Brain pericyte (primary cell): ENCODE measurements at places on chromosomes 1 and 21.

- DNase-seq: no peak
Observed at GRCh38 chr1:54699936-54700525, 15.6 kb upstream of the TTC4 start.

DNA sequence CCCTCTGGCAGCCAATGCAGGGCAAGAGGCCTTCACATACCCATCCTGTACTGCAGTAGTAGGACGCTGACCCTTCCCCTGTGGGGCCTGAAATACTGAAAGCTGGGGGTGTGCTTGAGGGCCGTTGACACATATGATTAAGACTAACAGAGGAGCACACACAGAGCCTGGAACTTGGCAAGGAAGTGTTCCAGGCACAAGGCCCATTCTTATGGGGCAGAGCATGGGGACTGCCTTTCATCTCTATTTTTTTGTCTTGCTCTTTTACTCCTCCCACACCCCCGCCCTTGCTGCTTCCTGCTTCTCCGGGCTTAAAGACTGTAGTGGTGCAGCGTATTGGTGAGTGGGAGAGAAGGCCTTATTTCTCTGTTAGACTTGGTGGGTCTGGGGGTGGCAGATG, 137.4 kb downstream of the BACH1 start:
- DNase-seq: no peak

- no peak for DNase-seq
Observed at GRCh38 chr1:116772648-116773045, 18.4 kb downstream of the CD2 start.

GRCh38 chr1:228358039-228358763, 48.4 kb downstream of the TRIM11 start:
- no peak for DNase-seq

DNA sequence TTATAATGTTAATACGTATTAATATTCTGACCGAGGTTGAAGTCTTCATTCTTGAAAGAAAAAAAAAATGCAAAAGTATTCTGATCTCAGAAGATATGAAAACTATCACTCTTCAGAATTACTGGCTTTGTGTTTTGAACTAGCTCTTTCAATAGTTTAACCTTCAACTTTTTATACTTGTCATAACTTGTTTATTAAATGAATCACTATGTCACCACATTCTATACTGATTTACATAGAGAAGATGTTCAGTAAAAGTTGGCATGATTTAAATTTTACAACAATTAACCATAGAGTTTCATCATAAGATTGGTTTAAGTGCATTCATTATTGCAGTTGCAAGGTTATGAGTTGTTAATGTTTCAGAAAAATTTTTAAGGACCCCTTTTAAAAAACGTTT, 57.3 kb downstream of the HS2ST1 start:
- no peak for DNase-seq

DNA sequence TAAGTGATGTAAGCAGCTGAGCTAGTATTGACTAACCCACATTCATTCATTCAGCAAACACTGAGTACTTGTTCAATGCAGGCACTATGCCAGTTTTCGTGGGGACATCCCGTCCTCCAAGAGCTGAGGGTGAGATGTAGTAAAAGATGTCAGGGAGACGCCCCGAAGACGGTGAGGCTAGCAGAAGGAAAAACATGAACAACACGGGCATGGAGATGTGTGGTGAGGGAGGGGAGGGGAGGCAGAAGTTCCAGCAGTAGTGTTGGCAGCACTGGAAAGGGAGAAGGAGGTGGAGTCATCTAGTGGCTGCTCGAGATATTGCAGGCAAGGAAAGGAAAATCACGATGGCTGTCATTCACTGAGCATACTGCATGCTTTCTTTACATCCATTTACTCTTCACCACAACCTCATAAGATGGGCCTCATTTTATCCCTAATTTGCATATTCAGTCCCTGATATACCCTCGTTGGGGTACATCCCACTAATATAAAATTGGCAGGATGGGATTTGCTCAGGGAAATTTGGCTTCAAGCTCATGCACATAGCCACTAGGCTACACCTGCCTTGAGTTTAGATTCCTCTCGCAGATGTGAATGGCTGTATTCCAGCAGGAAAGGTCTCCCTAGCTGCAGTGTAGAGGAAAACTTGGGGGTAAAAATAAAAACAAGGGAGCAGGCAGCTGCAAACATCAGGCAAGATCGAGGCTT, 14.5 kb downstream of the PDZK1IP1 start:
- DNase-seq: no peak

DNA sequence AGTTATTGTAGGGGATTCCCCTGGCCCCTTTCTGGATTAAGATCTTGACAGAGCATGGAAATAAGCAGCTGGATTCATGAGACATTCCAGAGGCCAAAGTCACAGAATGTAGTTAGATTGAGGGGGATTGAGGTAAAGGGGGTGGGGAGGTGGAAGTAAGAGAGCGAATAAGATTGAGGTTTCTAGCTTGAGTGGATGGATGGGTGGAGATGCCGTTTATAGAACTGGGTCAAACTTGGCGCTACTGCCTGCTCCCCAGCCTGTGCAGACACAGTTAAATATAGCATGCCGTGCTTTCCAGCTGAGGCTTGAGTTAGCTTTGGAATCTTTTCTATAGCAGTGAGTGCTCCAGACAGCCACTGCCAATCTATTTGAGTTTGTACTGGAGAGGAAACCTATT, 85.7 kb downstream of the DYRK1A start:
- DNase-seq: no peak

- DNase-seq: no peak
Observed at GRCh38 chr1:201758499-201759050, 70.4 kb upstream of the IPO9 start.

GRCh38 chr1:193540511-193540910, 354.1 kb upstream of the B3GALT2 start:
- no peak for DNase-seq

- no peak for DNase-seq
Observed at GRCh38 chr1:16289959-16290358, 53.0 kb upstream of the CPLANE2 start.

DNA sequence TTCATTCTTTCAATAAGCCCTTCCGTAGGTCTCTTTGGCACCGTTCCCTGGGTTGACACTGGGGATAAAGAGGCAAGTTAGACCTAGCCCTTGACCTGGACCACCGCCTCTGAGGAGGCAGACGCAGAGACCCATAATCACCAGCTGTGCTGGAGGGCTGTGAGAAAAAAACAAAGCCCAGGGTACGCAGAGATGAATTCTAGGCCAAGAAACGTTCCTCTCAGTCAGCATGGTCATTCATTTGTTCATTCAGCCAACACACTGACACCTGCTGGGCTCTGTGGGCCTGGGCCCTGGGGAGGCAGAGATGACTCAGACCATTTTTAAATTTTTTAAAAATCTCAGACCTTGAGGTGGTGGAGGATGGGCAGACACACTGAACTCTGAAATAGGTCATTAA, 26.3 kb upstream of the TRABD2B start:
- DNase-seq: no peak

- DNase-seq: no peak
Observed at GRCh38 chr1:6917067-6917466, 131.8 kb downstream of the CAMTA1 start.

DNA sequence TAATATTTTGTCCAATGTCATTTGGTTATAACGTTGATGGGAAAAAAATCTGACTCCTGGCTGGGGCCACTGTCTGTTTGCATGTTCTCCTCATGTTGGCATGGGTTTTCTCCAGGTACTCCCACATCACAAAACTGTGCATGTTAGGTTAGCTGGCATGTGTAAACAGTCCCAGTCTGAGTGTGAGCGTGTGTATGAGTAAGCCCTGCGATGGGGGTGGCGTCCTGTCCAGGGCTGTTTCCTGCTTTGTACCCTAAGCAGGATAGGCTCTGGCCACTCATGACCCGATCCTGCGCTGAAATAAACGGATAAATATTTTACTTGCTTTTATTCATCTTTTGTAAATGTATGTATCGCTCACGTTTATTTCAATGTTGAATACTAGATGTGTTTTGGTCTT, 13.5 kb downstream of the EFCAB14 start:
- no peak for DNase-seq

GRCh38 chr1:150388241-150388640, 24.3 kb downstream of the RPRD2 start:
- no peak for DNase-seq

DNA sequence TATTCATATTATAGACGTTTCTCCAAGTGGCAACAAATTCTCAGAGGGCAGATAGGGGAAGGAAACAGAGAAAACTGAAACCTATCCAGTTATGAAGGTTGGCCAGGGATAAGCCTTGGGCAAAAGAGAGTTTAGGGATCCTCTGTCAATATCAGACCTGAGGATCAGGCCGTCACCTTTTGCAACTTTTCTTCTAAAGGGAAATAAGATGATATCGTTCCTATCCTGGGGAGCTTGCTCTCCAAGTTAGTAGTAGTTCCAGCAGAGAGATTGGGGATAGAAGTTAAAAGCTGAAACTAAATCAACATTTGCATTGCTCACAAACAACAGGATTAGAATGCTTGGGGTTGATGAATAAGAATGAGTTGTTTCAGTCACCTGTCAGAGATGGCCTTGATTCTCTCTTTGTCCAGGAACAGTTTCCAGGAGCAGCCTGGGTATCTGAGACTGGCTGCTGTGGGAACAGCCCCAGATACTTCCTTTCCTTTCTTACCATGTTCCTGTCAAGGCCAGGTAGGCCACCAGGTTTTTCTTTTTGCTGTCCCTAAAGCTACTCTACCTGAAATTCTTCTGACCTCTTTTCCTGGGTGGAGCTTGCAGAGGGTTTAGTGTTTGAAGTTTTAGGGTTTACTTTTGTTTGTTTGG, 2.5 kb downstream of the RIIAD1 start:
- no peak for DNase-seq

DNA sequence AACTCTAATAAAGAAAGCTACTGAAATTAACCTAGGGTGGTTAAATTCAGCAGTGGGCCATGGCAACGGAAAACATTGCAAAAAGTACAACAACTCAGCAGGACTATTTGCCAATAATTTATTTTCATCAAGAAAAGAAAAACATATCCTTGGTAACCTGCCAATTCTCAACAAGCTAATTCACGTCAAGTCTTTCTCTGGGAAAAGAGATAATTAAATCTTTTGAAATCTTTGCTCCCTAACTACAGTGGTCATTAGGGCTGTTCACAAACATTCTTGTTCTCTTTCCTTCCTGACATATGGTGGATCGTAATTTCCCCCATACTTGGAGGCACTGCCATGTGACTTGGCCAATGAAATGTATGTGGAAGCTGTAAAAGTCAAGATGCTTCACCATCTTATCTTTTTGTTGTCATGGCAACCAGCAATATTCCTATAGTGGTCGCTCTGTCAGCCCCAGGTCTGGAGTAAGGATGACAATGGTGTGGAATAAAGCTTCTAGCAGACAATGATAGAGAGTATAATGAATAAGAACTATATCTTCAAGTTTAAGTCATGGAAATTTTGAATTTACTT, 29.6 kb upstream of the ZNF326 start:
- no peak for DNase-seq

GRCh38 chr1:22347854-22348760, 103.5 kb upstream of the ZBTB40 start:
- DNase-seq: no peak

GRCh38 chr1:162918151-162918754, 57.3 kb upstream of the CCDC190 start:
- DNase-seq: no peak

DNA sequence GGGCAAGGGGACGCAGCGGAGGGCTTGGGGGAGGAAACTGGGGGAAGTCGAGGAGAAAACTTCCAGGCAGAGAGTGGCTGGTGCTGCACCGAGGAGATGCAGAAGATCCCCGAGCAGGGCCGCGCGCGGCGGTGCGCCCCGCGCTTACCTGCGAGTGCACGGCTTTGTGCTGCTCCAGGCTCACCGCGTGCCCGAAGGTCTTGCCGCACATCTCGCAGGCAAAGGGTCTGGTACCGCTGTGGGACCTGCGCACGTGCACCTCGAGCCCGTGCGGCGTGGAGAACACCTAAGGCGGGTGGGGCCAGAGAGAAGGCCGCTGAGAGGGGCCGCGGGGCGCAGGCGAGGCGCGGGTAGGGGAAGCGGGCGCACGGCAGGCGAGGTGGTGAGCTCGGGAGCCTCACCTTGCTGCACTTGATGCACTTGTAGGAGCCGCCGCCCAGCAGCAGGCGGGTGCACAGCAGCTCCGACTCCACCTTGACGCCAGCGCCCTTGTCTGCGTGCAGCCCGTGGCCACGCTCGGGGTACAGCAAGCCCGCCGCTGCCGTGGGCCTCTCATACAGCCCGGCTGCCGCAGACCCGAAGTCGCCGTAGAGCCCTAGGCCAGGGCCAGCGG, 6.4 kb downstream of the GFI1 start:
- DNase-seq: no peak

GRCh38 chr1:147625362-147625995, 44.8 kb downstream of the ACP6 start:
- no peak for DNase-seq
